ENCODE measurements at places on chromosomes 3 and 15.

DNA sequence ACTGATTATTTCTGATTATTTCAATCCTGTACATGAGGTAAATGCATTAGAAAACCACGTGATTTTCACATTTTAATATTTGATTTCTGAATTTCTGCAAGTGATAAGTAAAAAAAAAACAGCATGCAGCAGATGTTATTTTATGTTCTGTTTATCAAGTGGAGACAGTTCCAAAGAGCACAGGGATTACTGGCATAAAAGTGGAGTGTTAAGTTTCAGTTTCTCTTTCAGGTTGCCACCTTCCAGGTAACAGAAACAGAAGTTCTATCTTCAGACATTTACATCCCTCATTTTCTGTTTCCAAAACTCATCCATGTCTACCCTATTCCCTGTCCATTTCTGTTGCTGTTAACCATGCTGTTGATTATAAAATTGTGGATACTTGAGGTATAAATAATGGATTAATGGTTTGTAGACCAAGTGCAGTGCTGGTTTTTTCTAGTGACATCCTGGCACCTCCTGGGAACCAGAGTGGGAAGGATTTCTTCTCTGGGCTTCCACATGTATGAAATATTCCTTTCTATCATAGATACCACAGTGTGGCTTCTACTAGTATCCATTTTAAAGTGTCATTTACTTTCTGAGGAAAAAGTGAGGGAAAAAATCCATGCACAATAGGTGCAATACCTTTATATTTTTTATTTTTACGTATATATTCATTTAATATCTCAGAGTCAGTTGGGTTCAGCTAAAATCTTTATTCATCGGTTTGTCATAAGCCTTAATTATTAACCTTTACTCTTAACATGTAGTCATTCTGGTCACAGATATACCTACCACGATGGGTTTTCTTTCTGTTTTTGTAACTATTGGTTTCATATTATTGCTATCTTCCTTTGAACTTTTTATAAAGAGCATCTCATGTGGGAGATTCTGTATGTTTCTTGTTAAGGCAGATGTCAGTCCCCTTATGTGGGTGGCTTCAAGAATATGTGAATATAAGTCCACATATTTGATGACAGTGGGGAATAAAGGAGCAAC, 1010.0 kb downstream of the SQOR start:
- no peak for DNase-seq

- DNase-seq: no peak
Measured at GRCh38 chr15:69718916-69719315, 266.3 kb downstream of the RPLP1 start.

- DNase-seq: no peak
Measured at GRCh38 chr15:83462953-83463433, 15.9 kb downstream of the SH3GL3 start.

- no peak for DNase-seq
Measured at GRCh38 chr3:151101270-151101969, 16.0 kb downstream of the MED12L start.

GRCh38 chr3:196140224-196140623, 58.3 kb upstream of the TFRC start:
- DNase-seq: no peak

- DNase-seq: no peak
Measured at GRCh38 chr3:128273109-128273840, 120.0 kb downstream of the EEFSEC start.

DNA sequence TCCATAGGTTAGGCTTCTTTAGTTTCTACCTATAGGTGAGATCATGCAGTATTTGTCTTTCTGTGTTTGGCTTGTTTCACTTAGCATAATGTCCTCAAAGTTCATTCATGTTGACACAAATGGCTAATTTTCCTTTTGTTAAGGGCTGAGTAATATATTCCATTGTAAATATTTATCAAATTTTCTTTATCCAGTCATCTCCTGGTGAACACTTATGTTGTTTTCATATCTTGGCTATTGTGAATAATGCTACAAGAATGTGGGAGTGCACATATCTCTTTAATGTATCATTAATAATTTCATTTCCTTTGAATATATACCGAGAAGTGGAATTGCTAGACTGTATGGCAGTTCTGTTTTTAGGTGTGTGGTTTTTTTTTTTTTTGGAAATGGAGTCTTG, 250.9 kb upstream of the SEMA6D start:
- DNase-seq: no peak

GRCh38 chr15:83435202-83435601, 11.9 kb upstream of the SH3GL3 start:
- DNase-seq: no peak

- no peak for DNase-seq
Measured at GRCh38 chr15:70151003-70151402, 53.3 kb upstream of the TLE3 start.

- no peak for DNase-seq
Measured at GRCh38 chr3:40690749-40691451, 166.1 kb downstream of the ZNF621 start.

GRCh38 chr15:51448622-51449399, 107.4 kb downstream of the GLDN start:
- no peak for DNase-seq

DNA sequence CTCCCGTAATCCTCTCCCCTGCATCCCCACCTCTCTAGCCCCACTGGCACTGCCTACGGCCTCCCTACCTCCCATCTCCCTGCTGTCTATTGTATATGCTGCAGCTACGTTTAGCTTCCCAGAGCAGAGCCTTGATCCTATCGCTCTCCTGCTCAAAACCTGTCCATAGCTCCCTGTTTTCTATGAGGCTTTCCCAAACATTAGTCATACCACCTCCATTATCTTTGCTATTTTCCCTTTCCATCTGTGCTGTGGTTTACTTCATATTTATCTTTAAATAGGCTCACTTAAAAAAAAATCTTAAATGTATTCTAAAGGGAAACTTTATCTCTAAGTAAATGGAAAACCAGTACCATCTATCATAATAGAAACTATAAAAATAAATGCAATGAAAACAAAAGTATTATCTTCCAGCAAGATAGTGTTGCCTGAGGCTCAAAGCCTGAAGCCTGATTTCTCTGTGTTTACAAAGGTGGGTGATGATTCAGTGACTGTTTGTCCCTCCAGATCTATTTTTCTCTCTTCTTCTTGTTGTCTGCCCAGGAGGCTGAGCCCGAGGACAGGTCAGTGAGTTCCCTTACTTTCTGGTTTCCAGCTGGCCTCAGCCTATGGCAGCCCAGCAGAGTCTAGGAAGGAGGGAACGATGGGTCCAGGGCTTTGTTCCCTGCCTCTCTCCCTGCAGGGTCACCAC, 397.1 kb upstream of the CFAP20DC start:
- no peak for DNase-seq

- no peak for DNase-seq
Measured at GRCh38 chr3:23913873-23914743, 2.7 kb downstream of the NKIRAS1 start.

GRCh38 chr3:76643623-76644304, 396.1 kb upstream of the ROBO2 start:
- DNase-seq: no peak

GRCh38 chr15:68608206-68608843, 29.5 kb downstream of the CORO2B start:
- no peak for DNase-seq

DNA sequence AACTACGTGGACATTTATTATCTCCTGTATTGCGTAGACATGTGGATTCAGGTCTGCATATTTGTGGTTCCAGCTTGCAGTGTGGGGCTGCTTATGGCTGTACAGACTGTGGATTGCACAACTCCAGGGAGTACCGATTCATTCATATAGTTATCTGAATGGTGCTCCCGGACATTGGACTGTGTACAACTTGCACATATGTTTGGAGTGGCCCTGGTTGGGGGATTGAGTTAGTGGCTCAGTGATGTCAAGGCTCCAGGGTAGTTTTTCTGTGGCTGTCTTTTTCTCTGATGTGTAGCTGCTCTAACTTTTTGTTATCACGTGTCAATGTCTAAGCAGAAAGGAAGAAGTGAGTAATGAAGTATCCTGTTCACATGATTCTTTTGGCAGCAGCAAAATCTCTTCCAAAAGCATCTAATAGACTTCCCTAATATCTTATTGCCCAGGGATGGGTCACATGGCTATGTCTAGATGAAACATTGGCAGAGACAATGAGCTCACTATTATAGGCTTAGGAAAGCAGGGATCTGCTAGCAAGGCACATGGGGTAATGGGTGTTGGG, 15.8 kb downstream of the ST3GAL6 start:
- DNase-seq: no peak

DNA sequence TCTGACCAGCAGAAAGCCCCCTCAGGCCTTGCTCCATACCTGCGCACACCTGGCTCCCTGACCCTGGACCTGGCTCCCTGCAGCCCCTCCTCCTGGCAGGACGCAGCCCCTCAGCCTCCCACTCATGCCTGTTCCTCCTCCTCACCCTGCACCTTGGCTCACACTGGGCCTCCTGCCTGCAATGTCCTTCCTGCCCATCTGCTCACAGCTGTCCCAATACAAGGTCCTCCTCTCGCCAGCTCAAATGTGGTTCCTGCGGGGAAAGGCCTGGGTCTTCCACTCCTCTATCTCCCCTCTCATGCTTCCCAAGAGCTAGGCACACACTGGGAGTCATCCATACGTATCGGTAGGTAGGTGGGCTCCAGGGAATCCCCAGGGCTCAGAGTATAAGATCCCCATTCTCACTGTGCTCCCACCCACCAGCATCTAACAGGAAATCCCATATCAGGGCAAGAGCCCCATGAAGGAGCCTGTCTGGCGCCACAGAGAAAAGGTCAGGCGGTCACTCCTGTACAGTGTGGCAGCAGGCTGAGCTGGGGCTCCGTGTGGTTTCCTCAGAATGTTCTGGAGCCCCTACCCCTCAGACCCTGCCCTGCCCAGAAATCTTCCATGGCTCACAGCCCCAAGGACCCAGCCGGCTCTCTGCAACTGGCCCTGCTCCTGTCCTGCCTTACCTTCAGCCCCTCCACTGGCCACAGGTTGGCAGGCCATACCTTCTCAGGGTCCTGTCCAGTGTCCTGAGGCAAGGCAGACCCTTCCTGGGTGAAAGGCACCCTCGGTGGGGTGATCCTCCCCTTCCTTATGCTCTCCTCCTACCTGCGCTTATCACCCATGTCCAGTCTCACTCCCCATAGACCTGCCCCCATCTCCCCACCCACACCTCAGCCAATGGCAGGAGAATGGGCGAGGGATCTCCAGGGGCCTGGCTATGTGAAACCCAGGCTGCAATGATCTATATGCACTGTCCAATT, 10.9 kb downstream of the PLCD1 start:
- no peak for DNase-seq

DNA sequence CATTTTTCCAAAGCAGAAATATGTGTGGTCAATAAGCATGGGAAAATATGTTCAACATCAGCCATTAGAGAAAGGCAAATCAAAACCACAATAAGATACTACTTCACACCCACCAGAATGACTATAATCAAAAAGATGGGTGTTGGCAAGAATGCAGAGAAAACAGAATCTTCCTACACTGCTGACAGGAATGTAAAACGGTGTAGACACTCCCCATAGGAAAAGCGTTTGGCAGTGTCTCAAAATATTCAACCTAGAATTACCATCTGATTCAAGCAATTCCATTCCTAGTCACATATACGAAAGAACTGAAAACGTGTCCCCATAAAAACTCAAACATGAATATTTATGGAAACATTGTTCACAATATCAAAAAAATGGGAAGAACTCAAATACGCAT, 123.3 kb downstream of the ADAMTS17 start:
- DNase-seq: no peak

GRCh38 chr3:58183221-58183620, 27.6 kb downstream of the DNASE1L3 start:
- DNase-seq: no peak

DNA sequence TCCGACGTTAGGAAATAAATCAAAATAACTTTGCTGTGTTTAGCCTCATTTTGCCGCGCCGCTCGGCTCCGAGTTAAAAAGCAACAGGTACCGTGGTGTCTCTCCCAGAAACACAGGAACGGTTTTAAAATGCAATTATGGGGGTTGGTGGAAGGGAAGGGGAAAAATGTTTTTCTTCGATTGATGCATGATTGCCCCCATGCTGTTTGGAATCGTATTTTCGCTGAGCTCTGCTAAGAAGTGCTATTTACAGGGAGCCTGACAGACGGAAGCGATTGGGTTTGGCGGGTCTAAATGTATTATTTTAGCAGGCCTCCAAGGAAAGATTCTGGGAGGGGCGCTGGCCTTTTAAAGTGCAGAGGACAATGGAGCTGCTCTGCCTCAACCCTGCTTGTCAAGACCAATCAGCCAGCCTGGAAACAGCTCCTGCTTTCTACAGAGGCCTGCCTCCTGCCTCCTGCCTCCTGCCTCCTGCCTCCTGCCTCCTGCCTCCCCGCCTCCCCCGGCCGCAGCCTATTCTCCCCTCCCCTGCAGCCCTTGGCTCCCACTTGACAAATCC, 156.7 kb upstream of the TLE3 start:
- no peak for DNase-seq

DNA sequence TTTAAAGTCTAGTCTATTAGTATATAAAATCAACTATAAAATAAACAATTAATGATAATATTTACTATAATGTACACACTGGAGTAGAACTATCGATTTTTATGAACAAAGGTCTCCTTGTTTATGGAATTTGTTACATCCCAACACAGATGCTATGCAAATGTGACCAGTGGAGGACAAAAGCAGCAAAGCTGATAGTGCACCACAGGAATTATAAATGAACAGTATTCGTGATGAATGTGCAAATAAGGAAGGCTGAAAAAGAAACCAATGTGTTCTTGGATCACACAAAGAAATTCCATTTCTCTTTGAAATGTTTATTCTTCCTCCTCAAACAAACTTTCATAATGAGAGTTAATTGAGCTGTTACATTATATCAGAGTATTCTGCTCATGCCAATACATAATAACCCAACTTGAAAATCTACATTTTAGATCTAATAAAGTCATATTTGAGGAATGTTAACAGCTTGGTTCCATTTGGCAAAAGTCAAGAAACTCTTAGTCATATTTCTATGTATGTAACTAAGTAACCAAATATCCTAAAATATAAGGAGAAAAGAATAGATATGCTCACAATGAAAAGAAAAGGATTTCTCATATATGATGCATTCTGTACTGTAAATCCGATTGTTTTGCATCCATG, 79.3 kb downstream of the NEK10 start:
- DNase-seq: no peak

GRCh38 chr15:77352887-77353286, 67.0 kb downstream of the PEAK1 start:
- no peak for DNase-seq

- DNase-seq: no peak
Measured at GRCh38 chr15:67120839-67121643, 55.6 kb downstream of the SMAD3 start.

- no peak for DNase-seq
Measured at GRCh38 chr15:66780172-66780972, 78.3 kb downstream of the SMAD6 start.
